ENCODE measurements at places on chromosomes 4 and X. TPM values are rescaled to one million over a fixed set of nuclear protein-coding genes. Genes with fewer than 3 reads are reported as not detected.

DNA sequence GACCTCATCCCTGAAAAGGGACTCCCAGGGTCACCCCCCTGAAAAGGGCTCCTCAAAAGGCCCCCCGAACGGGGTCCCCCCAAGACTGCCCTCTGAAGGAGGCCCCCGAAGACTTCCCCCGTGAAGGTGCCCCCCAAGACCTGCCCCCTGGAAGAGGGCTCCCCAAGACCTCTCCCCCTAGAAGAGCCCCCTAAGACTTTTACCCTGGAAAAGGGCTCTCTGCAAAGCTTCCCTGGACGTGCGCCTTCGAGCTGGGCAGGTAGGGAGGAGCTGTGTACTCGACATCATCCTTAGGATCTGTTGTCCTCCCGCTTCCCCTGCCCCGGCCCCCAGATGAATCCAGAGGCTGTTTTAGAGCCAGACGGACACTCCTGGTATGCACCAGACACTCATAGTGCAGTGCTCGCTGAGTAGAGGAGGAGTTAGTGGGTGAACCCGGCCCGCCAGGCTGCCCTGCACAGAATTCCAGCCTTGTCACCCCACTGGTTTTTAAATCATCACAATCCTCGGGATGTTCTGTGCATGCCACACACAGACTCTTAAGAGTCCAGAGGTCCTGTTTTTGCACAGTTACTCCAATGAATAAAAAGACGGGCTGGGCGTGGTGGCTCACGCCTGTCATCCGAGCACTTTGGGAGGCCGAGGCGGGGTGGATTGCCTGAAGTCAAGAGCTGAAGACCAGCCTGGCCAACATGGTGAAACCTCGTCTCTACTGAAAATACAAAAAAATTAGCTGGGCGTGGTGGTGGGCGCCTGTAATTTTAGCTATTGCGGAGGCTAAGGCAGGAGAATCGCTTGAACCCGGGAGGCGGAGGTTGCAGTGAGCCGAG lies 5.7 kb upstream of the SLC25A6 start:
- DNase-seq, result no peak

DNA sequence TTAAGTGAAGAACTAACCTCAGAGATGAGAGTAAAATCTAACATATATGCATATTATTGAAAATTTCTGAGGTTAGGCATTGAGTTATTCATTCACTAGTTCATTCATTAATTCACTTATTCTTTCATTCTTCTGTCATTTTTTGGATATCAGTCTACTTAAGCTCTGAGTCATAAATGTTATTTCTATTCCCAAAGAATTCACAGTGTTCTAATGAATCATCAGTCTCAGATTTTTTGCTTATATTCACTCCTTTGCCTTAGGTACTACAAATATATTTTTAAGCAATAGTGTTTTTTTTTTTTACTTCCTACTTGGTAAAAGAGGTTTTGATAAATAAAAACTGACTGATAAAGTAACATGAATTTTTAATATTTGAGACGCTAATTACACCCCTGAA lies 95.2 kb upstream of the DKK2 start:
- no peak for DNase-seq

- no peak for DNase-seq
These were observed 2.1 kb upstream of the CLCN3 start for GRCh38 chr4:169618286-169618685.

GRCh38 chr4:59091146-59092142 lies 1981.3 kb upstream of the IGFBP7 start:
- no peak for DNase-seq

DNA sequence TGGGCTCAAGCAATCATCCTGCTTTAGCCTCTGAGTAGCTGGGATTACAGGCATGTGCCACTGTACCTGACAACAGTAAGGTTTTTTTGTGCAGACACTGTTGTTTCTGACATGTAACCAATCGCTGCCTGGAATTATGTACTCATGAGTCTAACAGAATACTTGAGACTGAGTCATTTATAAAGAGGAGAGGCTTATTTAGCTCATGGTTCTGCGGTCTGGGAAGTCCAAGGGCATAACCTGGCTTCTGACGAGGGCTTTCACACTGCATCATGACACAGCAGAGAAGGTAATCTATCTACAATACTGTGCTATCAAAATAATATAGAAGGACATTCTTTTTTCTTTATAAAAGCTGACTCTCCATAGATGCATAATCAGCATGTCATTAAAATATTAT lies 115.5 kb upstream of the STOX2 start:
- no peak for DNase-seq

GRCh38 chr4:184409911-184410692 lies 64.2 kb downstream of the IRF2 start:
- no peak for DNase-seq

- DNase-seq, result no peak
These were observed 55.1 kb downstream of the CPZ start for GRCh38 chr4:8647626-8648025.

DNA sequence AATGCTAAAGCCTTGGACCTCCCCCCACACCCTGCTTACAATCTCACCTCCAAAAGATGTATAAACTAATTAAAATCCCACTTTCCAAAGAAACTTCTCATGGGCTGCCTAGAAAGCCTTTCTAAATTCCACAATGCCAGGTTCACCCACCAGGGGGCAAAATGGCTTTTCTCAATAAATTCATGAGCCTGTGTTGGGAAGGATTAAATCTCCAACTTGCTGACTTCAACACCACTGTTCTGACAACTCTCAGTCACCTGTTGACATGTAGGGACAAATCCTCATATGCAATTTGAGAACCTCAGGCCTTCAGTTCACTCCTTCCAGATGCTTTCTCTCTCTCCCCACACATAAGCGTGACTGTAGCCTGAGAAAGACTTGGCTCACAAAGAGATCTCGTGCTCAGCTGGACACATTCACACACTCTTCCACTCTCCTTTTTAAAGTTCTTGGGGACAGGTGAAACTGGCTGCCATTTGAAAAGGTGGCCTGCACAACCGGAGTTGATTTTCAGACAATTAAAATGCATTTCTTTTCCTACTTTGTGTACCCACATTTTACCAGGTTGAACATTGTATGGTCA lies 88.6 kb upstream of the PRPS2 start:
- no peak for DNase-seq

DNA sequence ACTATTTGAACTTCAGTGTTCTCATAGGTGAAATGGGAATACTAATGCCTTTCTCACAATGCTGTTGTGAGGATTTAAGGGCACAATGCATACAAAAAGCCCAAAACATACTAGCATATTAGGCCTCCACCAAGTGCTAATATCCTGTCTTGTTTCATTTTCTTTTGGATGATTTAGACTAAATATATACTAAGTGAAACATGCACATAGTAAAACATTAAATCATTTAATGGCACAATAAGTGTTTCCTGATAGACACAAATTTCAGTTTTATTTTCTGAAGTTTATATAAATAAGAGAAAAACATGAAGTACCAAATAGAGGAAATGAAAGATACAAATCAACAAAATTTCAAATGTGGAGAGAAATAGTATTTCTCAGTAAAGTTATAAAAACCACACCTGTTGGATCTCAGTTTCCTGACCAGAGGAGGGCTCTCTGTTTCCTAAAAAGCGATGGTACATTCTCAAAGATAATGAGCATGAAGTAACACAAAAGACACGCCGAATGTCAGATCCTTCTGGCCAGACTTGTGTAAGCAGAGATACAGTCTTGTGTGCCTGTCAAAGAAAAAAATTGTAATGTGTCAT lies 25.1 kb downstream of the DDX60 start:
- no peak for DNase-seq

The TCEAL6 gene
- not detected for total RNA-seq

The XPNPEP2 gene
- total RNA-seq, result not detected

The DACH2 gene
- total RNA-seq, result 1.3 TPM

The TMEM150C gene
- 3.8 TPM for total RNA-seq

The SLITRK2 gene
- not detected for total RNA-seq

Measured in esophagus squamous epithelium (tissue), 5 donors.